ENCODE measurements at places on chromosomes 7 and 10.

- DNase-seq = no peak
Measured at GRCh38 chr10:16942381-16943078, 125.3 kb upstream of the RSU1 start.

DNA sequence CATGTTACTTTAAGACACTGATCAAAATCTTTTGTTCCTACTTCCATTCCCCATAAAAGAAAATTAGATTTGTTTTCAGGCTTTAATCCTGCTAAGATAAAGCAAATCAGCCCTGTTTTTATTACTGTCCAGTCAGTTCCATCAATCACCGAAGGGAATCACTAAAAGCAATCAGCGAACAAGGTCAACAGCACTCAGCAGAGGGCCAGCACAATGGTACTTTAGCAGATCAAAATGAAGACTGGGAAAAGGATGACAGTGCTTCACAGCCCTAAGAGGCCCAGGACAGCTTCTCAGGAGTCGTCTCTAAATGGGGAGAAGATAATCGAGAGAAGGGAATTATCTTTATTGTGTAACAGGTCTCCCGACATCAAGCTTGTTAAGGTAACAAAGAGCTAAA lies 32.7 kb downstream of the SEM1 start:
- no peak for DNase-seq

DNA sequence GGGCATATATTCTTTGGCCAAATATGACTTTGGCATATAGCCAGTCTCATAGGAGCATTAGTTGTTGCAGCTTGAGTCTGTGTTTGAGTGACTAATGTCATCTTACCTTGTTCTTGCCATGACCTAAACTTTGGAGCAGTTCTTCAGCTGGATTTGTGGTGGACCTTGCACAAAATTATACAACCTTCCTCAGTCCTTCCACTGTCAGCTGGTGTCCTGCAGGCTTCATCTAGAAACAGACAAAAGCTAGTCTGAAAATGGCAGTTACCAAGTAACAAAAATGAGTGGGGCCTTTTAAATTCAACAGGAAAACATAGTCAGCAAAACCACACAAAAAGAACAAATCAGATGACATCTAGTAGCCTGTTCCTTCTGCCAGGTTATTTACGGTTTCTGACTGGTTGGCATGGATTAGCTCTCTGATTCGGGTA lies 59.5 kb upstream of the HECTD2 start:
- DNase-seq = no peak

DNA sequence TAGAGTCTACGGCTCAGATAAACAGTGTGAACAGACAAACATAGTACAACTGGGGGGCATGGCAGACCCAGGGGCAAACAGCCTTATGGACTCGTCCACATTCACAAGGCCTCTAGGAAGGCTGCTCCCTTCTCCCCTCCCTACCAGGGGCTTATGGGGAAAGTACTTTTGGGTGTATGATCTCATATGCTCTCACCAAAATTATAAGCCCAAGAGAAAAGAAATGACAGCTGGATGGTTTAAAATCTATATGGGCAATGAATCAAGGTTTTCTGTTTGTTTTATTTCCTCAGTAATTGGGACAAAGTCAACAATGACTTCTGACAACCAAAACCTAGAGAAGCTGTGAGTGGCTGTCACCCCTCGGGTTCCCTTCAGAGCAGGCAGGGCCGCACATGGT lies 144.4 kb downstream of the PKD1L1 start:
- DNase-seq = no peak

DNA sequence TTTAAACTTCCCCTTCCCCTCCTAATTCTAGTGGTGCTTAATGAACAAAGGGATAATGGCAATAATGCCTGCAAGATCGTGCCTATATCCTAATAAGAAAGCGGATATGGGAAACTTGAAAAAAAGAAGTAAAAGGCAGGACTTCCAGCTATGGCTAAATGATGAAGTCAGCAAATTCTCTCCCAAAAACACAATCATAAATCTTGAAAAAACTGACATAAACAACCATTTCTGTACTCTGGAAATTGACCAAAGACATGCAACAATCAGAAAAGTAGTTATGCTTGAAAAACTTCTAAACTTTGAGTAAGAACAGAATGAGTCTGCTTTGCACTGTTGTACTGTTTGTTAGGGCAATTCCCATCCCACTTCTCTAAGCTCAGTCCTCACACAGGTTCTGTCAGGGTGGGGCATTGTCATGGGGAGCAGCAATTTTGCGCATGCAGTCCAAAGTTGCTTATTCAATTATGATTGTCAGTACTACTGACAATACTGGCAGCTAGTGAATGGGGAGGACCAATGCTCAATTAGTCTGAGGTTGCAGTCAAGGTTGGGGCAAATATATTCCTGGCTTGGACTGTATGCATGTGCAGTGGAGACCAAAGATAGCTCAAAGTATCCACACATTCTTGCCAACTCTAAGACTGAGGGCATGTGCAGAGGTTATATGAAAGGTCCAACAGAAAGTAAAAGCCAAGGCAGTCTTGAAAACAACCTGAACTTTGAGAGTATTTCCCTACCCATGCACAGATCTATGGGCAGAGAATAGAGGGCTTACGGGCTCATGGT lies 34.1 kb upstream of the ARHGAP22 start:
- no peak for DNase-seq

GRCh38 chr7:12257582-12257981 lies 46.5 kb downstream of the TMEM106B start:
- peak; percentile 20 for DNase-seq

DNA sequence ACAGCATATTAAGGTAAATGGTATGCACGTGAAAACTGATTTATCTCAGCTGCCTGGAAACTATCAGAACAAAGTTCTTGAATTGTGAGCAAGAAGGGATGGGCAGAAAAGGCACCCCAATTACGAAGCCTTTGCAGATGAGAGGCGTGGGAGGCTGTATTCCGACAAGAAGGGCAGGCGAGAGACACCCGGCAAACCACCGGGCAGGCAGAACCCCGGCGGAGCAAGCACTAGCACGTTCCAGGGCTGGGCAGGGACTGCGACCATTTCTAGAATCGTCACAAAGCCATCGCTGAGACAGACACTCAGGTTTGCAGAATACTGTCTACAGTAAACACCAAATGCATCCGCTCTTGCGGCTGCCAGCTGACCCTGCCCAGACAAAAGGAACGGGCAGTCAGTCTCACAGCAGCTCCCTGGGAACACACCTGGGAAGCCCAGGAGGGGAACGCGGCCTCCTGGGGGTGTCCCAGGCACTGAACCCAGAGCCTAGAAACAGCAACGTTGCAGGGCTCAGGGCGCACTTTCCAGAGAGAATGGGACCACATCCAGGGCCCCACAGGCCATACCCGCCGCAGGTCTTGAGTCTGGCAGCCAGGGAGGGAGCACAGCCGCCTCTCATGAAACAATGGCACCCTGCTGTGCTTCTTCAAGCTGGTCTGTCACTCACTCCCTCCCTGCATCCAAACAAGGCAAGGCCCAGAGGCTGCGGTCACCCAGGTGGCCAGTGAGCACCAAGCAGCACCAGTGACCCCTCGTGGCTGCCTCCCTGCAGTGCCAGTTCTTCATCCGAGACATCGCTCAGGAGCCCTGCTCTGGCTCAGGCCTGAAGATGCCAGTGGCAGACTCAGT lies 261.9 kb downstream of the PTPRN2 start:
- no peak for DNase-seq

GRCh38 chr7:17474724-17475344 lies 176.4 kb downstream of the AHR start:
- DNase-seq = no peak

GRCh38 chr10:69418052-69418752 lies 1.5 kb upstream of the TACR2 start:
- no peak for DNase-seq

- DNase-seq = no peak
Measured at GRCh38 chr7:151472644-151473380, 32.9 kb upstream of the CRYGN start.

All from activated CD4-positive, CD25-positive, alpha-beta regulatory T cell treated with anti-CD3 and anti-CD28 coated beads, Interleukin-2, amount 50 U/mL, for 16 hours (primary cell).